Stimulated activated CD4-positive, alpha-beta T cell treated with anti-CD3 and anti-CD28 coated beads, Interleukin-1b, Interleukin-23, amount 100 ng/mL, for 1 hour (primary cell): ENCODE measurements at places on chromosomes 2 and 18.

DNA sequence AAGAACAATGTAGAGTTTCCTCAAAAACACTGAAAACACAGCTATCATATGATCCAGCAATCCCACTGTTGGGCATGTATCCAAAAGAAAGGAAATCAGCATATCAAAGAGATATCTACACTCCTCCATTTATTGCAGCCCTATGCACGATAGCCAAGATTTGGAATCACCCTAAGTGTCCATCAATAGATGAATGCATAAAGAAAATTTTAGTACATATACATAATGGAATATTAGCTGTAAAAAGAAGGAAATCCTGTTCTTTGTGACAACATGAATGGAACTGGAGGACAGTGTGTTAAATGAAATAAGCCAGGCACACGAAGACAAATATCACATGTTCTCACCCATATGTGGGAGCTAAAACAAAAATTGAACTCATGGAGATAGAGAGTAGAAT, 114.5 kb upstream of the FN1 start:
- DNase-seq: no peak

GRCh38 chr2:223526106-223526505, 76.1 kb downstream of the SCG2 start:
- DNase-seq: no peak

DNA sequence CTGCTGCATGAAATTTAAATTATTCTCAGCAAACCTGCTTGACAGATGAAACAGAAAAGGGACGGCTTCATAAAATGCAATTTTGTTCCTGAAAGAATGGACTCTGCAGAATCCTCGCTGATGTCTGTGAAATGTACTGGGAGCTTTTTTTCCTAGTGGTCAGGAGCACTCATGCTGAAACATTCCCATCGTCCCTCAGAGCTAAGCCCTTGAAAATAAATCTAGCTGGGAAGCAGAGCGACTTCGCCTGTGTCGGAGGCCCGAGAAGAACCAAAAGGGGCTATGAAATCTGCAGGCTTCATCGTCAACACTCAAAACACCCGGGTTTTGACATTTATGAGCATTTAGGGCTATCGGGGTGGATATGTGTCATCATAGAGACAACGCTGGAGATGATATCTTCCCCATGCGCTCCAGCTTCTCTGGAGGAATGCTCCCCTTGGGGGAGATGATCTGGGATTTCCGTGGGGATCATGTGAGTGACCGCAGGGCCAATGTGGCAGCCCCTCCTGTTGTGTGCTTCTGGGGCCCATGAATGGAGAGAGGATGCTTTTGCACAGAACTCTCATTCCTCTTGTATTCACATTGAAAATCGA, 182.3 kb downstream of the KLHL29 start:
- no peak for DNase-seq

- DNase-seq: no peak
Measured at GRCh38 chr2:23843051-23843976, 83.6 kb downstream of the ATAD2B start.

DNA sequence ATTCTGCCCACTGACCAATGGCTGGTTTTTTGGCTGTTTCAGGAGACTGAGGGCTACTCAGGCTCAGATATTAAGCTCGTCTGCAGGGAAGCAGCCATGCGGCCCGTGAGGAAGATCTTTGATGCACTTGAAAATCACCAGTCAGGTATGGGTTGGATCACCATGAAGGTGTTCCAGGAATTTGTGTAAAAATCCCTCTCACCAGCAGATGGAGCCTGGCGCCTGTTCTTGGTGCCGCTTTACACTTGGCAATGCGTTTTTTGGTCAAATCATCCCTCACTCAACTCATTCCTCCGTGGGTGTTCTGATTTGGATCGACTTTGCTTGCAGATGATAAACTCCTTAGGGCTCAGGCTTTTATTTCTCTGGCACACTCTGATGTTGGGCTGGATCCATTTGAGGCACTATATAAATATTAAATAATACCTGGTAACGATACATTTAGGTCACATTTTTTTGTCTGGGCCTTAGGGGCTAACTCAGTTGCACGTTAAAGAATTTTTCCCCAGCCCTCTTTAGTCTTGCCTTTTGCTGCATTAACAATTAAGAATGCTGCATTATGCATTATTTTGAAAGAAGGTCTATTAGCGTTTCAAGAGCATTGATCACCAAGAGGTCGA, 50.0 kb downstream of the HDHD2 start:
- peak; percentile 12 for DNase-seq

DNA sequence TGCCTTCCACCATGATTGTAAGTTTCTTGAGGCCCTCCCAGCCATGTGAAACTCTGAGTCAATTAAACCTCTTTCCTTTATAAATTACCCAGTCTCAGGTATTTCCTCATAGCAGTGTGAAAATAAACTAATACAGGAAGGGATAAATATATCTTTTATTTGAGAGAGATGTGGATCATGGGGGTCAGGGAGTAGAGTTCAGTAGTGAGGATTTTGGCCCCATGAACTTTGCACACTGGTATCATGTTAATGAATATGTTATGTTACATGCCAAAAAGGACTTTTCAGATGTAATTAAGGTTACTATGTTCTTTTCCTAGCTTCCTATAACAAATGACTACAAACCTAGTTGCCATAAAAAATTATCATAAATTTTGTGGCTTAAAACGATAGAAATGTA, 1393.7 kb downstream of the DSC3 start:
- DNase-seq: no peak

- DNase-seq: no peak
Measured at GRCh38 chr2:207153266-207153975, 12.3 kb downstream of the KLF7 start.

DNA sequence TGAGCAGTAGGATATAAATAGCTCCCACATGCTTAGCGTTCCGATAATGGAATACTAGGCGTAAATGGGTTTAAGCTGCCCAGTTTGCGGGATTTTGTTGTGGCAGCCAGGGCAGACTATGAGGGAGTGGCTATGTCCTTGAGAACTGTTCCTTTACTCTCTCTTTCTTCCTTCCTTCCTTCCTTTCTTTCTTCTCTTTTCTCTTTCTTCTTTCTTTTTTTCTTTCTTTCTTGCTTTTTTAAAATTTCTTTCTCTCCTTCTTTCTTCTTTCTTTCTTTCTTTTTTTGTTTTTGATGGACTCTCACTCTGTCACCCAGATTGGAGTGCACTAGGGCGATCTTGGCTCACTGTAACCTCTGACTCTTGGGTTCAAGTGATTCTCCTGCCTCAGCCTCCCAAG, 9.1 kb upstream of the PRELID3A start:
- no peak for DNase-seq

- no peak for DNase-seq
Measured at GRCh38 chr2:60097298-60097697, 456.2 kb downstream of the BCL11A start.

DNA sequence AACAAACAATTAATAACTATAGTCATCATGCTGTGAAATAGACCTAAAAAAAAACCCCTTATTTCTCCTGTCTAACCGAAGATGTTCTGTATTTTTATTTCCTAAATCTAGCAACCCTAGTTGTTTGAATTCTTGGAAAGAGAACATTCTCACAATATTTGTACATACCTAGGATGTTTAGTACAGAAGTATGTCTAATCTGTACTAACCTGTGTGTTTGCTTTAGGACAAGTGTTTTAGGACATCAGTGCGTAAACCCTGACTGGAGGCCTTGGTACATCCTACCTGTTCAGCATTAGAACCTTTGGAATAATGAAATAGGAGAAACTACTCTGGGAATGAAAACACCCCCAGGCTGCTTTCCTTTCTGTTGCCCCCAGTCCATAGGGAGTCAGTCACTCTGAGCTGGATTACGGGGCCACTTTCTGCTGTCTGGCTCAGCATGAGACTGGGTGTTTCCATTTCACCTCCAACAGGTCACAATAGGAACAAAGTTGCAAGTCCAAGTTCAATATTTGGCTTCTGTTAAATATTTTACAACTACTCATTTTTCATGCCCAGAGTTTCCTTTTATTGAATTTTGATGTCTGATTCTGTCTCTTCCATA, 114.7 kb downstream of the MTX2 start:
- no peak for DNase-seq

DNA sequence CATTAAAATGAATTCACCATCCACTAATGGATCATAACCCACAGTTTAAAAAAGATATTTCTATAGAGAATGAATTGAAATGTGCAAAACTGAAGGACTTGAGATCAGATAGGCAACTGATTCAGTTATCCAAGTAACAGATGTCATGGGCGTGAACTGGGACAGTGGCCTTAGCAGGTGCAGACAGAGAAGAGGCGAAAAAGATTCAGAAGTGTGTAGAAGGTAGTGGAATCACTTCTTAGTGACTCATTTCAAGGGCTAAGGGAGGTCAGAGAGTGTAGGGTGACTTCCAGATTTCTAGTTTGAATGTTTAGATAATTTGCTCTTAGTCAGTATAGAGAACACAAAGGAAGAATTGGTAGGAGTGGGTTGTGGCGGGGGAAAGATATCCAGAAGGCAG, 79.7 kb downstream of the EHBP1 start:
- no peak for DNase-seq

- no peak for DNase-seq
Measured at GRCh38 chr18:54672846-54673475, 81.9 kb downstream of the DYNAP start.

DNA sequence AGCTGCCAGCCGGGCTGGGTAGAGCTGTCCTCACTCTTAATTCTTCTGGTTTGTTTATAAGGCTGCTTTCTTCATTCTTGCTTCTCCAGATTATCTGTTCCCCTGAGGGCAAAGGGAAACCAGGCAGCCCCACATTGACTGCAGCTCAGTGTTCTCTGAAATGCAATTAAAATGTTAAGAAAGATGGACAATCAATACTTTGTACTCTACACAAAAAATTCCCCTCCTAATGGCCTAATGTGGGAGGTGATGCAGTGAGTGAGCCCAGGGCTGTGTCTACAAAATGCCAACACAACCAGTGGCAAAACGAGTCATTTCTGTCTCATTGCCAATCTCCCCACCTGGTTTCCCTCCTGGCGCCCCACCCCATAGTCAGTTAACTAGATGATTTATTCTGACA, 541.7 kb upstream of the RAB6C start:
- no peak for DNase-seq

GRCh38 chr2:200438251-200438650, 71.6 kb downstream of the KCTD18 start:
- no peak for DNase-seq
